ENCODE measurements at places on chromosomes 16 and 17. TPM values are rescaled to one million over a fixed set of nuclear protein-coding genes. Genes with fewer than 3 reads are reported as not detected.

Gene ZC3H18
- 48.8 TPM for total RNA-seq

Gene JUP
- total RNA-seq, result 103 TPM

Gene DLX4
- 1.7 TPM for total RNA-seq

Gene NPIPA5
- total RNA-seq, result not detected

Gene SPNS3
- not detected for total RNA-seq

Gene ITGAD
- total RNA-seq, result not detected

Gene CSF3
- 0.42 TPM for total RNA-seq

Gene KDM6B
- total RNA-seq, result 12.8 TPM

Gene SOCS1
- total RNA-seq, result 4.7 TPM

Gene GRB7
- total RNA-seq, result 2.8 TPM

Gene DNAI2
- total RNA-seq, result not detected

Gene AOC2
- 1.9 TPM for total RNA-seq

Gene SSTR5
- total RNA-seq, result 0.49 TPM

Gene AIPL1
- not detected for total RNA-seq

Gene YBX2
- 0.52 TPM for total RNA-seq

Gene PLD6
- 6.8 TPM for total RNA-seq

Gene RNF157
- total RNA-seq, result 7.0 TPM

Gene PRAC1
- not detected for total RNA-seq

Gene KRT34
- total RNA-seq, result 0.46 TPM

Gene SPATA32
- total RNA-seq, result 0.09 TPM

Gene GP1BA
- total RNA-seq, result not detected

Gene DNAH17
- total RNA-seq, result 1.1 TPM

Gene SLC13A2
- 0.14 TPM for total RNA-seq

Gene TPSG1
- not detected for total RNA-seq

Gene CACNG5
- total RNA-seq, result not detected

Gene SRCIN1
- total RNA-seq, result 2.2 TPM

Gene DHRS7C
- total RNA-seq, result not detected

Gene TMED6
- not detected for total RNA-seq

Gene FOXF1
- total RNA-seq, result not detected

Gene MYOCD
- 0.49 TPM for total RNA-seq

Gene SPN
- total RNA-seq, result not detected

Gene ZNF750
- not detected for total RNA-seq

Gene CHD9NB
- total RNA-seq, result 1.1 TPM

Gene MYL4
- not detected for total RNA-seq

Gene CAVIN1
- 438 TPM for total RNA-seq

Gene KRTAP4-7
- total RNA-seq, result not detected
